ENCODE measurements at places on chromosomes 2 and 18. TPM values are rescaled to one million over a fixed set of nuclear protein-coding genes. Genes with fewer than 3 reads are reported as not detected.

Gene ST8SIA5
- total RNA-seq: 0.13 TPM

Gene ACVR1C
- under 0.01 TPM for total RNA-seq

Gene SCN3A
- total RNA-seq: not detected

Gene POTEI
- 0.66 TPM for total RNA-seq

Gene FAM124B
- total RNA-seq: 125 TPM

Gene ANKRD30BL
- not detected for total RNA-seq

Gene GAL3ST2
- total RNA-seq: not detected

Gene PKDCC
- 1.1 TPM for total RNA-seq

Gene RAX
- not detected for total RNA-seq

Gene ANKRD53
- 0.50 TPM for total RNA-seq

Gene LYPD6B
- total RNA-seq: not detected

Gene ANKRD30B
- total RNA-seq: not detected

Gene ARHGAP15
- total RNA-seq: not detected

Gene TNS1
- 38.2 TPM for total RNA-seq

Gene SYT4
- not detected for total RNA-seq

Gene HOXD11
- total RNA-seq: not detected

Gene SOCS6
- total RNA-seq: 28.4 TPM

Gene PTPRM
- 98.0 TPM for total RNA-seq

Gene ZNF142
- 21.4 TPM for total RNA-seq

Gene UPP2
- not detected for total RNA-seq

Gene AOX1
- 8.6 TPM for total RNA-seq

Gene CHRND
- total RNA-seq: not detected

Gene ACTR2
- total RNA-seq: 256 TPM

Gene NUP35
- total RNA-seq: 32.9 TPM

Gene SPP2
- total RNA-seq: not detected

Gene OSR1
- total RNA-seq: 0.07 TPM

Gene RND3
- 48.4 TPM for total RNA-seq

Measured in thoracic aorta endothelial cell (primary cell).